Effector memory CD8-positive, alpha-beta T cell (primary cell): ENCODE measurements at places on chromosomes 5 and 9.
A peak's percentile ranks its signal among the peaks of the same experiment; 100 is the strongest.

DNA sequence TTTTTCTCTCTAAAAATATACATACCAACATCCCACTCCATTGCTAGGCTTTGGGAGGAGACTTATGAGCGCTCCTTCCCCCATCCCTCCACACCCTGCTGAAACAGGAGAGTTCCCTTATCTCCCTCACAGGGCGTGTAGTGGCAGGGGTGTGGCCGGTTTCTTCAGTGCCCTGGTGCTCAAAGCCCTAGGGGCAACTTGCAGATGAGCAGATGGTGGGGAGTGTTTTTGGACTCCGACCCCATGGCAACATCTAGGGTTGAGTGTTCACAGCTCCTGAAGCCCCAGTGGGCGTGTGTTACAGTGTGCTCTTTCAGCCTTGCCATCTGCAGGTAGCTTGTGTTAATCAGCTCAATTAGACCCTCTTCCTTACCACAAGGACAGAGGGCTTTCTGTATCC, 409.5 kb downstream of the MAT2B start:
- no peak for DNase-seq
- H3K4me3 ChIP-seq: peak overlapping the region; percentile 46
- H3K27ac ChIP-seq: peak overlapping the region; percentile 95
- H3K36me3 ChIP-seq: no peaks in the 10 kb centered on the region
- H3K4me1 ChIP-seq: peaks cover 13% of the 10 kb centered on the region

GRCh38 chr5:32711681-32712480, 760 bp downstream of the NPR3 start:
- no peaks in the 10 kb centered on the region for H3K36me3 ChIP-seq
- H3K27ac ChIP-seq: no peak overlapping the region
- peaks cover 63% of the 10 kb centered on the region for H3K27me3 ChIP-seq
- no peak for DNase-seq
- H3K4me3 ChIP-seq: peak overlapping the region; percentile 59

GRCh38 chr9:137459601-137460362, 648 bp upstream of the NSMF start:
- peaks cover 23% of the 10 kb centered on the region for H3K4me1 ChIP-seq
- DNase-seq: no peak
- peak overlapping the region; percentile 10 for H3K27ac ChIP-seq
- H3K36me3 ChIP-seq: peaks cover 6% of the 10 kb centered on the region

GRCh38 chr9:16293610-16294009, 576.9 kb downstream of the BNC2 start:
- H3K27ac ChIP-seq: no peak overlapping the region
- no peaks in the 10 kb centered on the region for H3K27me3 ChIP-seq
- H3K4me3 ChIP-seq: no peak overlapping the region
- H3K36me3 ChIP-seq: no peaks in the 10 kb centered on the region
- no peaks in the 10 kb centered on the region for H3K4me1 ChIP-seq
- no peak for DNase-seq

DNA sequence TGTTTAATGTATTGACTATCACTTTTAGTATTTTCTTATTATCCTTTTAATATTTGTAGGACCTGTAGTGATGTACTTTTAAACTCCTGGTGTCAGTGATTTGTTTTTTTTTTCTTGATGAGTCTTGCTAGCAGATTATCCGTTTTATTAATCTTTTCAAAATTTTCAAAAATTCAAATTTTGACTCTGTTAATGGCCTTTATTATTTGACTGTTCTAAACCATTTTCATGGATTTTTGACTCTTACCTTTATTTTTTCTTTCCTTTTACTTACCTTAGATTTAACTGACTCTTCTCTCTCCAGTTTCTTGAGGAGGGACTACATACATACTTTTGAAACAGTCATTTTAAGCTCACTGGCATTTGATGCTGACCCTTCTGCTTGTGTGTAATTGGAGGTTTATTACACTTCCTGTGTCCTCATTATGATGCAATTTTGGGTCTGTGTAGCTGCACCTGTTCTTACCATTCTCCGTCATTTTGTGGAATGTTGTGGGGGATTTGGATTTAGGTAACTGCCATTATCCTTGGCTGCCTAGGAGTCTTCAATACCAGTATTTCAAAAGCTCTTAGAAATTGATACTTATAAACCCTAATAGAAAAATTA, 32.0 kb upstream of the EXOC3 start:
- peaks cover under 1% of the 10 kb centered on the region for H3K36me3 ChIP-seq
- H3K4me3 ChIP-seq: no peak overlapping the region
- no peak overlapping the region for H3K27ac ChIP-seq
- DNase-seq: no peak
- peaks cover 39% of the 10 kb centered on the region for H3K27me3 ChIP-seq

- no peak overlapping the region for H3K27ac ChIP-seq
- peaks cover 69% of the 10 kb centered on the region for H3K27me3 ChIP-seq
- H3K4me3 ChIP-seq: no peak overlapping the region
- no peak for DNase-seq
These were observed 6.4 kb upstream of the ACOT12 start for GRCh38 chr5:81400375-81400774.

DNA sequence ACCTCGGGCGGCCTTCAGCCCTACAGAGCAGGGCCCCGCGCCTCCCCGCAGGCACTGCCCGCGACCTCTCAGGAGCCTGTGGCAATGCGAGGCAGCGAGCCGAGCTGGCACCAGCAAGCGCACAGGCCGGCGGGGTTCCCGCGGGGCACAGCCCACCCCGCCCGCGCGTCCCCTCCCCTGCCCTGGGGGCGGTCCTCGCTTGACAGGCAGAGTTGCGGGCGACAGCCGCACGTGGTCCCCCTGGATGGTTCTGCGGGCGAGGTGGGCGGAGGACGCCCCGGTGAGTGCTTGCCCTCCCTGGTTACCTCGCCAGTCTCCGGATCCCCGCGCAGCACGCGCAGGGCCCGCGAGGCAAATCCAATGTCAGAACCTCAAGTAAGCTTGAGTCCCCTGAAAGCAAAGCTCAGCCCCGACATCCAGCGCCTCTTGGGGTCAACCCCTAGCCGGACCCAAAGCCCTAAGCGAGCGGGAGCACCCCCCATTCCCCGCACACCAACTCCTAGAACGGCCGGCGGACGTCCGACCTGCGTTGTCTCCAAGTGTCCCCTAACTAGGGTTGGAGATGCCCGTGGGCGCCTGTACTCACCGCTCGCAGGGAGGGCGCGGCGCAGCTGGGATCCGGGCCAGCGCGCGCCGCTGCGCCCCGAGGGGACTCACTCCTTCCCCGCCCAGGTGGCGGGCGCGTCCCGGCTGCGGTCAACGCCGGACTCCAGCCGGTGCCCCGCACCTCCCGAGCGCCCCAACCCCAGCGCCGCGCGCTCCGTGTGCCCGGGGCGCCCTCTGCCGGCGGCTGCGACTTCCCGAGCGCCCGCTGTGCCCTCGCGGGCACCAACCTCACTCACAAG, at the start of gene DRD1:
Gene DRD1 (minus strand): TSS at position 123 of the 845 bp plus-strand sequence. CDS start 1,083 bp downstream, outside the sequence.
- no peak within 1 kb of the TSS for H3K27ac ChIP-seq
- peaks cover 76% of the 10 kb centered on the region for H3K27me3 ChIP-seq
- peak; percentile 6 for DNase-seq

DNA sequence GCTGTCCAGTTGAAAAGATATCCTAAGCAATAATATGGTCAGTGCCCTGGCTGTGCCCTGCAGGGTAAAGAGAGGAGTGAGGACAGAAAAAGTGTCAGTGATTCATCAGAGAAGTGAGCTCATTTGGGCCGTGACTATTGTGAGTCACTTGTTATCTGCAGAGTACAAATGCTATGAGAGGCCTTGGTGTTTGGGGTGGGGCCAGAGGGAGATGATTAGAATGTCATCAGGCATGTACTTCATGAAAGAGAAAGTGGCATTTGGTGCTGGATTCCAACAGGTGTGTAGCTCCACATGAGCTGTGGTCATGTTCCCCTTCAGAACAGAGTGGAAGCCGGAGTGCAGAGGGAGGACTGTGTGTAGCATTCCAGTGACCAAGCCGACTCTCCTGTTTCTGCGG, 174.1 kb downstream of the KDM4C start:
- no peak for DNase-seq
- peaks cover 20% of the 10 kb centered on the region for H3K4me1 ChIP-seq
- H3K27ac ChIP-seq: no peak overlapping the region
- H3K36me3 ChIP-seq: peaks cover 4% of the 10 kb centered on the region
- no peak overlapping the region for H3K4me3 ChIP-seq
- H3K27me3 ChIP-seq: no peaks in the 10 kb centered on the region

DNA sequence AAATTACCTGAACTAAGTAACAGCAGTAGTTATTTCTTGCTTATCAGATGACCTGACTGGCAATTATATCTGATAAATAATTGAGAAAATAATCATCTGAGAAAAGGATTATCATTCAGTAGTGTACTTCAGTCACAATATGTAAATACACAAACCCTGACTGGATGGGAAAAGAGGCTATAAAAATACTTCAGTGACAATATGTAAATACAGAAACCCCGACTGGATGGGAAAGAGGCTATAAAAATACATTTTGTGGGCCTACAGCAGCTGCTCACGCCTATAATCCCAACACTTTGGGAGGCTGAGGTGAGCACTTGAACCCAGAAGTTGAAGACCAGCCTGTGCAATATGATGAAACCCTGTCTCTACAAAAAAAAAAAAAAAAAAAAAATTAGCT, 11.1 kb downstream of the UBAP2 start:
- no peak overlapping the region for H3K4me3 ChIP-seq
- no peaks in the 10 kb centered on the region for H3K27me3 ChIP-seq
- no peak overlapping the region for H3K27ac ChIP-seq

- no peak overlapping the region for H3K27ac ChIP-seq
- no peak overlapping the region for H3K4me3 ChIP-seq
- H3K27me3 ChIP-seq: peaks cover 51% of the 10 kb centered on the region
- H3K4me1 ChIP-seq: peaks cover 6% of the 10 kb centered on the region
- DNase-seq: no peak
These were observed 184.2 kb upstream of the TBCA start for GRCh38 chr5:77960305-77960704.

DNA sequence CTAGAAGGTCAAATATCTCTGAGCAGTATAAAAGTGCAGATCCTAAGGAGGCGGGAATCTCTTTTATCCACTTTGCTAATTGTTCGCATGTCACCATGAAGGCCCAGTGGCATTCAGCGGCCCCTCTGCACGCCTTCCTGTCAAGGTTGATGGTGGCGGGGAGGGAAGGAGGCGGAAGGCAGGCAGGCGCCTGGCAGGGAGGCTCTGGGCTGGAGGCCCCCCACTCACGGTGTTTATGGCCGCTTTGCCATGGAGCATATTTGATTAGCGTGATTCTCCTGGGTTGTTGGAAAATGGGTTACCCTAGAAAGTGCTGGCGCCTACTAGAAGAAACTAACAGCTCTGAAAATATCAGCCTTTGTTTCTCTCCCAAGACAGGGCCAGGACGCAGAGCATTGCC, 209.6 kb downstream of the FSTL4 start:
- no peak overlapping the region for H3K27ac ChIP-seq
- H3K36me3 ChIP-seq: no peaks in the 10 kb centered on the region
- no peak overlapping the region for H3K4me3 ChIP-seq

DNA sequence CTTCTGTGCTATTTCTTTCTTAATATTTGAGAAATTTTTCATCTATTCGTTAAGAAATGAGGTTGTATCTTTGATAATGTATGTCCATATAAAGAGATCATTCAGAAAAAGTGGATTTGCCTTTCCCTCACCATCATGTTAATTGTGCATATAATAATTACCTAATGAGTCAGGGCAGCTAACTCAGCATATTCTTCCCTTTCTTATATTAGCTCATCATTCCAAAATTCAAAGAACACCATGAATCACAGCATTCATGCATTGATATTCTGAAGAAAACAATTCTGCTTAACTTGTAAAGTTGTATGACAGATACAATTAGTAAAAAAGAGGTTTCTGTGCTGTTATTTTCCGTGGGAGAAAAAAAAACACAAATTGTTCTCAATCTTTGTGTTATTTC, 630.6 kb downstream of the TLE1 start:
- no peak overlapping the region for H3K4me3 ChIP-seq
- DNase-seq: no peak
- H3K36me3 ChIP-seq: no peaks in the 10 kb centered on the region
- H3K27me3 ChIP-seq: no peaks in the 10 kb centered on the region
- H3K27ac ChIP-seq: no peak overlapping the region
- H3K4me1 ChIP-seq: no peaks in the 10 kb centered on the region

DNA sequence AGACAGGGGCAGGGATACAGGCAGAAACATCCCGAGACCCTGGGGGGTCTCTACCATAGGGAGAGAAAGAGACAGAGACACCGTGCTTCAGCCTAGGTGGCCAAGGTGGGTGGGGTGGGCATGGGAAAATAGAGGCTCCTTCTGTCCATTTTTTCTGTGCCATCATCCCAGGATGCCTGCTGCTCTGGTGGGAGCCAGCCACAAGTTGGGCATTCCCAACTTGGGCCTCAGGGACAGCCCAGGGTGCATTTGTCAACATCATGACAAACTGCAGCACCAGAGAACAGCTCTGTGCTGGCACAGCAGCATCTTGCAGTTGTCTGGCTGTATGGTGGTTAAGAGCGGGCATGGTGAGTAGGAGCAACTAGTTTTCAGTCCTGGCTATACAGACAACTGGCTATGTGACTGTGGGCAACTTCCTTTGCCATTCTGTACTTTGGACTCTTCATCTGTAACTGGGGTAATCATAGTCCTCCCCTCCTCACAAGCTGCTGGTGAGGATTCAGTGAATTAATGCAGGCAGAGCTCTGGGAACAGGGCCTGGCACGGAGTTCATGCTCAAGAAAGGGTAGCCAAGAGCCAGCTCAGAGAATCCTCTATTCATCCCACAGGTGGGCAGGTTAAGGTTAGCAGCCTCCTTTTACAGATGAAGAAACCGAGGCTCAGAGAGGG, 100.4 kb downstream of the RGS3 start:
- H3K36me3 ChIP-seq: peaks cover 20% of the 10 kb centered on the region
- peak overlapping the region; percentile 90 for H3K27ac ChIP-seq
- H3K4me3 ChIP-seq: no peak overlapping the region
- H3K27me3 ChIP-seq: no peaks in the 10 kb centered on the region

DNA sequence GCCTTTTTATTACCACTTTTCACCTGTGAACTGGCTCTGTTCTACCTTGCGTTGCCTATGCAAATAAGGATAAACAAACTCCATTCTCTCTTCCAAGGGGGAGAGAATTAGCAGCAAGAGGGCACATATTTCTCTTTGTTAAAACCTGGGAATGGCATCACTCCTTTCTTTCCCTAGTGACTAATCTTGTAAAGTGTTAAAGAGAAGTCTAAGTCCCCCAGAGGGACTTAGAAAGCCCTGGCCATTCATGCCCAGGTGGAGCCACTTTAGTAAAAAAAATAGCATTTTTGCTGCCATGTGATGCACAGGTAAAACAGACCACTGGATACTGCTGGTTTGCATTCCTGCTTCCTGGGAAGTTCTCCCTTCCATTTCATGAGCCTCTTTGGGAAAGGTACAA, 148.4 kb downstream of the MAN2A1 start:
- H3K4me1 ChIP-seq: peaks cover 4% of the 10 kb centered on the region
- no peaks in the 10 kb centered on the region for H3K27me3 ChIP-seq
- no peak overlapping the region for H3K27ac ChIP-seq
- H3K36me3 ChIP-seq: peaks cover 31% of the 10 kb centered on the region
